ENCODE measurements at places on chromosomes 4 and X.
A peak's percentile ranks its signal among the peaks of the same experiment; 100 is the strongest.

DNA sequence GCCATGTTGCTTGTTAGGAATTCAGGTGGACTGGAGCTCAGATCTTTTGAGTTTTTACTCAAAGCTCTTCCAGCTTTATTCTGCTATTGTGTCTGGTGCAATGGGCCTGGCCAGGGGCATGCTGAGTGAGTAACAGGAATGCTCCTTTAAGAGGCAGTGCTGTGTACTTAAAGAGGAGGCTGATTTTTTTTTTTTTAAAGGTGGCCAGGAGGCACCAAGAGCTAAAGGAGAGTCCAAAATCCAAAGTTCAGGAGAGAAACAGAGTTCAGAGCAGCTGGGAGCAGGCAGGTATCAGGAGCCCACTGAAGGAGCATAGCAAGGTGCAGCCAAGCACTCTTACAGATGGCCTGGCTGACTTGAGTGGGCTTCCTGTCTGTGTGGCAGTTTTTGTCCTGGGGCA lies 178.7 kb downstream of the FMR1NB start:
- no peak for DNase-seq

GRCh38 chr4:120156120-120156718 lies 89.6 kb upstream of the MAD2L1 start:
- peak; percentile 88 for DNase-seq

DNA sequence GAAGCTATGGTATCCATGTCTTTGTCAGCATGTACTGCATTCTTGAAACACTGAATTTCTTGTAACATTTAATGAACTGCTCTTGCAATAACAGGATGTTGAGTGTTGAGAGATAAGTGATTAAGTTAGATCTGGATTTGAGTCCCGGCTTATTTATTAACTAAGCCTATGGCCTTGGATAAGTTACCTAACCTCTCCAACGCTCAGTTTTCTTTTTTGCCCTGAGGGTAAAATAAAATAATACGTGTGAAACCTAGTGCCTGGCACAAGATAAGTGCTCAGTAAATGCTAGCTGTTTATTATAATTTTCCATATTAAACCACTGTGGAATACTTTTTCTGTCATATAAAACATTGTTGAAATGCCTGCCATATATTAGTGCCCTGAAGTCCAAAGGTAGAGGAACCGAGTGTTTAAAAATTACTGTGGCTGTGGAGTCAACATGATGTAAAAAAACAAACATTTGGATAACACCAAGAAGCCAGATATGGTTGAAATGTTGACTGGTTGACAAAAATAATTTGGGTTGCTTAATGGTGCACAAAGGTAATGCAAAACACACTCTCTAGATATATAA lies 58.6 kb upstream of the ALB start:
- DNase-seq = no peak

DNA sequence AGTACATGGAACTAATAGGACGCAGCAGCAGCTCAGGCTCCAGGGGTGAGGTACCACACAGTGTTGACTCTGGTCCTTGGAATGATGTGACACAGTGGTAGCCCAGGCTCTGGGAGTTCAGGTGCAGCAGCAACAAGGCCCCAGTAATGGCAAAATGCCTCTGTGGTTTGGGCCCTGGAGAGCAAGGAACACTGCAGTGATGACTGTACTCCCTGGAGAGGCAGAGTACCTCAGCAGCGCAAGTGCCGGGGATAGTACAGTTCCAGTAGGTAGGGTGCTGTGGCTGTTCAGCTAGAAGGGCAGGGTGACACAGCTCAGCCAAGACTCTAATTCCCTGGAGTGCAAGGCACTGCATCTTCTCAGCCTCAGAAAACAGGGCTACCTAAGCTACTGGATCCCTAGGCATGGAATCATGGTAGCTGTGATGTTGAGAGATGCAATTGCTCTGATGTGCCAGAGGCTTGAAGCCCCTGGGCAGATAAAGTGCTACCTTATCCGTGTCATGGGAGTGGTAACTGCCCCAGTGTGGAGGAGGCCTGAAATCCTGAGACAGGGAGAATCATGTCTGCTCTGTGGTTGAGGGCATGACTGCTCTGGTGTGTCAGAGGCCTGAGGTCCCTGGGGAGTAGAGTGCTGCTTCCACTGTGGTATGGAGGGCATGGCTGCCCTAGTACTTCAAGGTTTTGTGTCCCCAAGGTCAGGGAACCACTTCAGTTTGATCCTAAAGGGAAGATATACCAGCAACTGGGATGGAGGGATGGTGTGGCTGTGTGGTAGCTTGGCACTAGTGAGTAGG lies 55.2 kb downstream of the AREG start:
- no peak for DNase-seq

GRCh38 chrX:118595501-118596042 lies 100.0 kb downstream of the DOCK11 start:
- no peak for DNase-seq

- no peak for DNase-seq
These were observed 162.3 kb upstream of the EDNRA start for GRCh38 chr4:147318586-147318985.

DNA sequence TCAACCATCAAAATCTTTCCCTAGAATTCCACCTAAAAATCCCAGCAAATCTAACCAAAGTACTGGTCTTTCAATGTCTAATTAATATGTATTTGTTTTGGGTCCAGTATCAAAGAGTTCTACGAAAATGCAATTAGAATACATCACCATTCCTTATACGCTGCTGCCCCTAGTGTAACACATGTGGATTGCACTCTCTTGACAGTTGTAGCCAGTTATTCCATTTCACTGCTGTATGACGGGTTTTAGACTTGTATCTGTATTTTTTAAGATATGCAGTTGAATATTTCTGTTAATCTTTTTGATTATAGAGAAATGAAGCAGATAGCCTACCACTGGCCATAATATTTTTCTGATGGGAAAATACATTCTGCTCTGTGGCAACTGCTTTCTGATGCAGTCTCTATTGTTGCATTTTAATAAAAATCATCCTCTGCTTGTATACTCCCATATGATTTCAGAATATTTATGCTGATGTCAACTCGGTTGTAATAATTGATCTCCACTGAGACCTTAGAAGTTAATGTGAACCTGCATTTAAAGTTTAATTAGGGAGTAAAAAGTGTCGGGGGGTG lies 17.1 kb upstream of the PAGE2B start:
- DNase-seq = peak; percentile 39

GRCh38 chr4:111360906-111361305 lies 738.0 kb upstream of the PITX2 start:
- no peak for DNase-seq

DNA sequence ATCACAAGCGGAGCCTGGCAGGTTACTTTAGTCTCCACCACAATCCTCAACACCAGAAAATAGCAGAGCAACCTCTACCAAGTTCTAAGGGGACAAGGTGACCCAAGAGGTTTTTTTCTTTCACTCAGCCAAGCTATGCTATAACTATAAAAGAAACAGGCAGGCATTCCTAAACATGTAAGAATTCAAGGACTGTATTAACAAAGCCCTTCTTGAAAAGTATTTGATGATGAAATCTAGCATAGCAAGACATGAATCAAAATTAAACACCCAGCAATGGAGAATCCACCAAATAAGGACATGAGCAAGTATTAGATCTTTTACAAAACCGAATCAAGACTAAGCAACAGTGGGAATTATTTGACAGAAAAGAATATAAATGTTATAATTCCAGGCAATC lies 25.7 kb upstream of the C1QTNF7 start:
- DNase-seq = no peak

- no peak for DNase-seq
These were observed 71.1 kb downstream of the PKD2 start for GRCh38 chr4:88078579-88078978.

DNA sequence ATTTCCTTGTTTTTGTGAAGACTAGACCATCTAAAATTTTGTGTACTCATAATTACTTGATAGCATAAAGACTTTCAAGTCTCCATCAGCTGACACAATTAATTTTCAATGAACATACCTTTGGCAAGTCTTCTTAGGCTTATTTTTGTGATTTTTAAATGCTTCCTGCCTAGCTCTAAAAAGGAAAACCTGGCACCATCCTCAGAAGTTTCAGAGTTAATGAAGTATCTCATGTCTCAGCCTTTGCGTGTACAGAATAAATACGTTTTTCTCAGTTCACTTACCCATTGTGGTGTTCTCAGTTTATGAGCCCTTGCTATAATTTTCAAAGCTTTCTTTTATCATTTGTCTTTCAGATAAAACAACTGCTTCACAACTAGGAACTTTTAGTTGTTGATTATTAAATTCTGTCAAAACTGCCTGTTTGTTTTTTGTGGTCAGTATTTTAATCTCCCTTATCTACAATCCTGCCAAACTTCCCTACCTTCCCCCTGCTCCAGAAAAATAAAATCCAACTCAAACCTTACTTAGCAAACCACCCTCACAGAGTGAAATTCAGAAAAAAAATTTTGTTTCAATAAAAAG lies 21.6 kb downstream of the ADD1 start:
- no peak for DNase-seq

DNA sequence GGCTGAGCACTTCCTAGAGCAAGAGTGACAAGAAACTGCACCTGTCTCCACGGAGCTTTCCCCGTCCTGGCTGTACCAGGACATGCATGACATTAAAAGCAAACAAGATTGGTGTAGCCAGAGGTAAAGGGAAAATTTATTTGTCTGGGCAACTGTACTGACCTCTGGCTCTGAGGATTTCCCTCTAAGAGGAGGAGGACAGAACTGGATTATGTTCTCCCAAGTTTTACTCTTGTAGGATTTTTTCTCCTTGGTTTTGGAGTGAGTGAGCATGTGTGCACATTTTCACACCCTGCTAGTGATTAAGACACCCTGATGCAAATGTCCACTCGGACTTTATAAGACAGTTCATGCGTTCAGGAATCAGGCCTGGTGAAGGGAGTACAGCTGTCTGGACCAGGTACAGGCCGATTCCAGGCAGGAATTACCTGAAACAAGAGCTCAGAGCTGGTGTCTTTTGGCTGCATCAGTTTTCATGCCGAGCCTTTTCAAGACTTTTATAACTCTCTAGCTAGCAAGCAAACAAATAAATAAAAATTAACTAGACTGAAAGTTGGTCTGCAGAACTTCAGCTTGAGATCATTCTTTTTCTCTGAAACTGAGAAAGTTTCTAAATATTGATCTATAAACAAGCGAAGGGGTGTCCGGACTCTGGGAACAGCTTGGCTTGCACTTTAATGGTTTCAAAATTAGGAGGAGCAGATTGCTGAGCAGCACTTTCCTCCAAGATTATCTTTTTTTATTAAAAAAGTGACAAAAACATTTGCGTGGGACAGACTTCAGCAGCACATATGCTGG lies 51.3 kb upstream of the SPRY1 start:
- DNase-seq = no peak

Data from NCI-H1417 (cell line).